ENCODE measurements at places on chromosomes 6 and 20.

DNA sequence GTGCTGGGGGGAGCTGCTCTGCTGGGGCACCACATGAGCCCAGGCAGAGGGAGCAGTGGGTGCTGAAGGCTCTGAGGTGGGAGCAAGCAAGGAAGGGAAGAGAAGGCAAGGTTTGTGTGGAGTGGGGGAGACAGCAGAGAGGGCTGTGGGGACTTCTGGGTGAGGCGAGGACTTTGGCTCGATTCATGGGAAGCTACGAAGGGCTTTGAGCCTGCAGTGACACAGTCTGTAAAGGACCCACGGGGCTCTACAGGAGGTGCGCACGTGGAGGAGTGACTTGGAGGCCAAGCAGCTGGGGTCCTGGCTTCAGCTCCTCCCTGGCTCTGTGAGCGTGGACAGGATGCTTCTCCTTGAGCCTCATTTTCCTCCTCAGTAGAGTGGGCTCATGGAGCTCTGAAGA, 29.1 kb upstream of the CSNK2A1 start:
- no peak for DNase-seq

DNA sequence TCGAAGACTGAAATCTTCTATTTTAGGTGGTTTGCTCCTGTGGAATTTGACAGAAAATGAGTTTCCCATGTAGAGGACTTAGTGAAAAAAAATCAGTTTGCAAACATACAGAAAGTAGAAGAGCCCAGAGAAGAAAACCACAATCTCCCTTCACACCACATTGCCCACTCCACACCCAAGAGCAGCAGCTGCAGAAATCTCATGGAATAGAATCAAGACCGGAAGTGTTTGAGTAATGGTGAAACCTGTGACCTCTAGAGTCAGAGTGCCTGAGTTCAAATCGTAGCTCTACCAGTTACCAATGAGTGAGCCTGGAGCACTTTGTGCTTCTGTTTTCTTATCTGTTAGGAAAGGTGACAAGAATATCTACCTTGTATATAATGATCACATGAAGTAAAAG, 4.6 kb downstream of the SIRPG start:
- peak; percentile 51 for DNase-seq

DNA sequence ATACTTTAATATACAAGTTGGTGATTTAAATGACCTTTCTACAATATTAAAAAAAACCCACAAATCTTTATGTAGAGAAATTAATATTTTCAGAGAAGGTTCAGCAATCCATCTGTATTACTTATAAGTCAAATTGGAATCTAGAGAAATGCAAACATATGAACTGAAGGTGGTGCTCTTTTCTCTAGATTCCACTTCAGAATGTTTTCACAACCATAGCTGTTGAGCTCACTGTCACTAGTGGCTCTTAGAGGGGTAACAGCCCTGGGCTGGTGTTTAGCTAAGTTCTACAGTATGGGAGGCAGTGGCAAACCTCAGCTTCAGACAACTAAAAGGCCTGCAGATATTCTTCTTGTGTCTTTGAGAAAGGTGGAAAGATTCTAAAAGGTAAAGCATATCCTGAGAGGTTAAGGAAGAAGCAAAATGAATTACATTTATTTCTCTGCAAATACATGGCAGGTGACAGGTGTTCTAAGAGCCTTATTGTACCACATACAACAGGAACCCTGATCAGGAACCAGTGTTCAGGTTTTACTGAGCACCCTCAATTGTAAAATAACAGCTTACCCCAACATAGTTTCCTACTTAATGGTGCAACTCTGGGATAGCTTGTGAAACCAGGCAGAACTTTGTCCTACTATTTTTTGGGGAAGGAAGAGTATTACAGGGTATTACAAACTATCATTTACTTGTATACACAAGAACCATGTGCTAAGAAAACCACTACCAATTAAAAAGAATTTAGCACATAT, 56.6 kb upstream of the SAMHD1 start:
- DNase-seq, result peak; percentile 50

GRCh38 chr6:56618050-56618449, 24.6 kb downstream of the DST start:
- no peak for DNase-seq

DNA sequence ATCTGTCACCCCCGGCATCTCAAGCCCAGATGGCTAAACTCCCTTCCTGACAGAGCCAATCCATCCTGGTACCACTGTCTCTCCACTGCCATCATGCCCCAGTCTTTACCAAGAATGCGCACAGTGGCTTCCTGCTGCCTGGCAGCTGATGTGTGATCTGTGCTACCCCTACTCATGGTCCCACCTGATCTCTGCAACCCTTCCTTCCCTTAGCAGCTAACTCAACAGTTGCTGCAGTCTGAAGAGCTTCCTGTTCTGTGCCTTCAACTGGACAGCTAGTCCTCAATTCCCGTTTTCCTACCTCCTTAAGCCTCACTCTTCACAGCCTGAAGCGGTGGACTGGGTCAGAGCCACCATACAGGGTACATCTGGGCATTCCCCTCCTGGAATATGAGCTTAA, 7.6 kb upstream of the FAM83C start:
- no peak for DNase-seq

DNA sequence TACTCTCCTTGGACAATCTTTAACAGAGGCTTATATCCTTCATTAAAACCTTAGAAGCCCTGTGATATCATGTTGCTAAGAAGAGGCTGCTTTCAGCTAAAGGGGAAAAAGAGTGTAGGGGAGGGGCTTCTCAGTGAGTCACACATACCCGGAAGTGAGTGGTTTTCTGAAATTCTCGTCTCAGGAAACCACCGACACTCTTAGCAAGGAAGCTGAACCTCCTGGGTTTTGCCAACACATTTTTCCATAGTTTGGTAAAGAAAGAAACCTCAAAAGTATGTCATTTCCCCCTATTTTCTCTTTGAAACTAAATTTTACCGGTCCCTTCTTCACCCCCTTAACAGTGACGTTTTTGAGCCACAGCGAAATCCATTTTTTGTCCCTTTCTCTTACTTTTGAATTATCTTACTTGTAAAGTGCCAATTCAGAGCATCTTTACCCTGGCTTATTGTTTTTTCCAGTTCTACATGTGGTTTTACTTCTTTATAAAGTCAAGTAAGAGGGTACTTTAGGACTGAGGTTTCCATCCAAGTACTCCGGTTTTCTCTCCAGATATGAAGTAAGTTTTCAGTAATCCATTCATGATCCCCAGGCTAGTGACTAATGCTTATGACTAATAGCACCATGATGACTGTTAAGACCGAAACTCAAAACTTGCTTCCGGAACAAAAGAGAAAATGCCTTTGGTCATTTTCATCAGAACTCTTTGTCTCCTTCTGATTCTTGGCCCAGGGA, 219.3 kb downstream of the ARHGAP18 start:
- peak; percentile 76 for DNase-seq

DNA sequence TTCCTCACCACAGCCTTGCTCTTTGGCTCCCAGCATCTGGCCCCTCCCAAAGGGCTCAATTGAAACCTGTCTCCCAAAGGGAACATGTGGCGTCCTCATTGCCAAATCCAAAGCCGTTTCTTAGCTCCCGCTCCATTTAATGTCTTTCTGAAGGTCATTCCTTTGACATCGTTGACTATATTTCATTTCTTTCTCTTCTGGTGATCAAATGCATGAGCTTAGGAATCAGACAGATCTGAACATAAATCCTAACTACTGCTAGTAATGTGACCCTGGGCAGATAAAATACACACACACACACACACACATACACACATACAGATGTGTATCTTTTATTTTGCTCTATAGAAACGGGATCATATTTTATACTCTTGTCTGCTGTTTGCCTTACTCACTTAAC, 964.7 kb upstream of the FLRT3 start:
- DNase-seq, result no peak

DNA sequence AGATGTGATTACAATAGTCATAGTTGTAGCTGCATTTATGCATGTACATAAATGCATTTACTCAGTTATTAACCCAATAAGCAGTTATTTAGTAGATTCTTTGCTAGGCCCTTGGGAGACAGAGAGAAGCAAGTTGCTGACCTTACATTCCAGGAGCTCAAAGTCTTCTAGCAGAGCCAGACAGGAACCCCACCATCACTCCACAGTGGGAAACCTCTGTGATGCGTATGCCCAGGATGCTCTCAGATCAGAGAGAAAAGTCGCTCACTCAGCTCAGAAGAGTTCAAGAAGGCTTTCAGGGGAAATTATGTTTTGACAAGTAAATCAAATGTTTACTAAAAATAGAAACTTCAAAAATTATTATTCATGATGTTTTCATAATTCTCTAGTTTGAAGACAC, 146.3 kb upstream of the EXOC2 start:
- no peak for DNase-seq

- DNase-seq, result peak; percentile 35
Observed at GRCh38 chr6:166998256-166999144, 697 bp upstream of the CEP43 start.

DNA sequence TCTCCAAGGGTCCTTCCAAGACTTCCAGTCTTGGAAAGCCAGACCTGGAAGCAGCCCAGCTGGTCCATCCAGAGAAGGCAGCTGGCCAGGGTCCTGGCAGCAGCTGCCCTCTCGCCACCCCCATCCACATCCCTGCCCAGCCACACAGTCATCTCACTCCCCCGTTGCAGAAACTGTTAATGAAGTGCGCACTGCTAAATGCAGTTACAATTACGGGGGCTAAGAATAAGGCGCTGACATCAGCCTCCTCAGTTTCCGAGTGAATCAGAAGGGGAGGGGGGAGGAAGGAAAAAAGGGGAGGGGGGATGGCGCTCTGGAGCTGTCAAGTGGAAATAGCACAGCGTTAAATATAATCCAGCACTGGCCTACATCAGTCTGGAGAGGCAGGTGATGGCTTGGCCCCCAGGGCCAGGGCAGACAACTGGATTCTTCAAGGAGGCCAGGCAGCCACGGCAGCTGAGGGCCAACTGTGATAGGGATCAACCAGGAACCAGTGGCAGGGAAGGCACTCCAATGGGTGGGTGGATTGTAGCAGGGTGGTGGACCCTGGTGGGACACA, 6.9 kb downstream of the RIMS4 start:
- no peak for DNase-seq

DNA sequence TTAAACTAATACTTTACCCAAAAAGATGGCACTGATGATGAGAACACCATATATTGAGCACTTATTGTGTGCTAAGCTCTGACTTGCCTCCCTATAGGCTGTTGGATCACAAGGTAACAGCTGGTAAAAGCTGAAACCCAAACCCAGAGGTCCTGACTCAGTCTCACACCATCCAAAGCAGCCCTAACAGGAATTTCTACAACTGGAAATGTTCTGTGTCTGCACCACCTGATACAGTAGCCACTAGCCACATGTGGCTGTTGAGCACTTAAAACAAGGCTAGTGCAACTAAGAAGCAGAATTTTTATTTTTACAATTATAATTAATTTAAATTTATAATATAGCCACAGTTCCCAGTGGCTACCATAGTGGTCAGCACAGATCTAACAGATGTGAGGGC, 15.6 kb upstream of the MATN4 start:
- DNase-seq, result no peak

DNA sequence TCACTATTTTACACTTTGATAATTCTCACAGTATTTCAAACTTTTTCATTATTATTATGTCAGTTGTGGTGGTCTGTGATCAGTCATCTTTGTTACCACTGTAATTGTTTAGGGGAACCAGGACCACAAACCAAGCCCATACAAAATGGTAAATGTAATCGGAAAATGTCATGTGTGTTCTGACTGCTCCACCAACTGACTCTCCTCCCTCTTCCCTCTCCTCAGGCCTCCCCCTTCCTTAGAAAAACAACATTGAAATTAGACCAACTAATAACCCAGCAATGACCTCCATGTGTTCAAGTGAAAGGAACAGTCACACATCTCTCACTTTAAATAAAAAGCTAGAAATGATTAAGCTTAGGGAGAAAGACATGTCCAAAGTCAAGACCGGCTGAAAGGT, 63.8 kb downstream of the GMDS start:
- no peak for DNase-seq

DNA sequence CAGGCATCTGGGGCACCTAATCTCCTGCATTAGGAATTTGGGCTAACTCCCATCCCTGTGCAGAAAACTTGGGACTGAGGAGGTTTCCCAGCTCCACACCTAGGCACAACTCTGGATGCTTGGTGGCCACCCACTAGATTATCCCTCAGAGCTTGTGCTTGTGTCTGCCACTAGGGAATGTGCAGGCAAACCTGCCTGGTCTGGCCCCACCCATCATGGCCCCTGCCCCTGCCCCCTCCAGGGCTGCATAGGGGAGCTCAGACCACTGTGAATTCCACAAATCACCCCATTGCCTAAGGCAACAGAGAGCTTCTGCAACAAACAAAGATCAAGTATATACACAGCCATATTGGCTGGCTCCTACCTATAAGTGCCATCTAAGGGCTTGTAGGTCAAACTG, 31.1 kb downstream of the STMND1 start:
- no peak for DNase-seq

DNA sequence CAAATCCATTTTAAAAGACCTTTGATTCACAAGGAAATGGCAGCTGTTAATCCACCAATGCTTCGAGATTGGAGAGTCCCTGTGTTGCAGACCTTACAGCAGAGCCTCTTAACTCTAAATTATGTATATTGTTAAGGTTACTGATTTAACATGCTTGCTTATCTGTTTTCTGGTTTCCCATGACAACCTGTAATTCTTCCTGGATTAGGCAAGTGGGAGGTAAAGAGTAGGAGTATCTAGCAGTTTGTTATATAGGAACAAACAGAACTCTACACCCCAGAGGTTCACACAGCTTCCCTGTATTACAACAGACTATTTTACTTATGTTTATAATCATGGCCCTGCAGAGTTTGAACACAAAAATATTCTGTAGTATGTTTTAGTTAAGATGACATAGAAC, 39.5 kb downstream of the NKX2-4 start:
- no peak for DNase-seq

GRCh38 chr6:157976345-157977175, 5.1 kb upstream of the SYNJ2 start:
- DNase-seq, result no peak

- peak; percentile 48 for DNase-seq
Observed at GRCh38 chr6:28867086-28867409, 56.7 kb downstream of the TRIM27 start.

DNA sequence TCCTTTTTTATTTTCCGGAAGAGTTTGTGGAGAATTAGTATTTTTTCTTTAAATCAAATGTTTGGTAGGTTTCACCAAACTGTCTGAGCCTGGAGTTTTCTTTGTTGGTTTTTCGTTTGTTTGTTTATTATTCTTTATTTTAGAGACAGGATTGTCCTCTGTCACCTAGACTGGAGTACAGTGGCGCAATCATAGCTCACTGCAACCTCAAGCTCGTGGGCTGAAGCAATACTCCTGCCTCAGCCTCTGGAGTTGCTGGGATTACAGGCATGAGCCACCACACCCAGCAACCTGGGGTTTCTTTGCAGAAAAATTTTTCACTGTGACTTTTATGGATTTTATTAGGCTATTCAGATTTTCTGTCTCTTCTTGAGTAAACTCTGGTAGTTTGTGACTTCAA, 120.2 kb upstream of the LOC128125822 start:
- no peak for DNase-seq

DNA sequence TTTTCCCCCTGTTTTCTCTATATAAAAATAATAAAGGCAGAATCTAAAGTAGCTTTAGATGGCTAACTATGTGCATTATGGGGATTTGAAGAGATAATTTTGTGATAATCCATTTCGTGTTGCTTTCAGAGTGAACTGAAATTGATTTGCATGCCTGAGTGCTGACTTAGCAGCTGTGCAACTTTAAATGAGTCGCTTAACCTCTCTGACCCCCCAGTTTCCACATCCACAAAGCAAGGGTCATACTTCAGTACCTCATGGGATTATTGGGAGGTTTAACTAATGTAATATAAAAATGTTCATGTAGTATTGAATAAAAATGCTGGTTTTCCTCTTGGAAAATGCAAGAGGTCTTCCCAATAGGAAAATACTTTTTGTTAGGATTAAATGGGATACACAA, 63.8 kb upstream of the FABP7 start:
- DNase-seq, result no peak
